ENCODE measurements at places on chromosomes 6 and 20. TPM values are rescaled to one million over a fixed set of nuclear protein-coding genes. Genes with fewer than 3 reads are reported as not detected.
A peak's percentile ranks its signal among the peaks of the same experiment; 100 is the strongest.

- no peaks in the 10 kb centered on the region for H3K36me3 ChIP-seq
- no peak for DNase-seq
- peaks cover 22% of the 10 kb centered on the region for H3K4me1 ChIP-seq
- no peaks in the 10 kb centered on the region for H3K27me3 ChIP-seq
- H3K4me3 ChIP-seq: no peak overlapping the region
- no peak overlapping the region for H3K27ac ChIP-seq
Measured at GRCh38 chr6:7241160-7241559, 71.8 kb downstream of the SSR1 start.

DNA sequence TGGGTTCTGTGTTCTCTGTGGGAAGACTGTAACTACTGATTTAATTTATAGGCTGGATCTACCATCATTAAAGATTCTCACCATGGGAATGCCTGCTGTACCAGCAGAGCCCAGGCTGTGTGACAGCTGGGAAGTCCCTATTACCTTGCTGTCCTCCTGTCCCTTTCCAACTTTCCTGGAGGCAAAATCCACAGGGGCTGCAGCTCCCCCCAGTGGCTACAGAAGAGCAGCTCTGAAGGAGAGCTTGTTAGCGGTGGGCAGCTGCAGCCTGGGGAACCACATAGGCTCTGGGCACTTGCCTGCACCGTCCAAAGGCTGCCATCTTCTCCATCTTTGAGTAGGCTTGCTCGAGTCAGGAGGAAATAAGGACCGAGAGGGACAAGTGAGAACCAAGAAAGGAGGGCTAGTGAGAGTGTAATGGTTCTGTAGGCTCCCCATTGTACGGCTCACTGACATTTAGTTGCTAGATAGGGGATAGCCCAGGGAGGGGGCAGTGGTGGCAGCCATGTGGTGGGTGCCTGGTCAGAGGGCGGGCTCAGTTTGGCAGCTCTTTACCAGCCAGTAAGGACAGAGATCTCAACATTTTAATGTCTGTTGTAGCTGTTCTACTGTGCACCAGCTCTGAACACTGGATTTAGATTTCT lies 155.1 kb upstream of the MLIP start:
- H3K27me3 ChIP-seq: no peaks in the 10 kb centered on the region
- peak; percentile 81 for DNase-seq
- H3K4me3 ChIP-seq: no peak overlapping the region
- no peak overlapping the region for H3K27ac ChIP-seq
- H3K36me3 ChIP-seq: no peaks in the 10 kb centered on the region
- H3K4me1 ChIP-seq: no peaks in the 10 kb centered on the region

DNA sequence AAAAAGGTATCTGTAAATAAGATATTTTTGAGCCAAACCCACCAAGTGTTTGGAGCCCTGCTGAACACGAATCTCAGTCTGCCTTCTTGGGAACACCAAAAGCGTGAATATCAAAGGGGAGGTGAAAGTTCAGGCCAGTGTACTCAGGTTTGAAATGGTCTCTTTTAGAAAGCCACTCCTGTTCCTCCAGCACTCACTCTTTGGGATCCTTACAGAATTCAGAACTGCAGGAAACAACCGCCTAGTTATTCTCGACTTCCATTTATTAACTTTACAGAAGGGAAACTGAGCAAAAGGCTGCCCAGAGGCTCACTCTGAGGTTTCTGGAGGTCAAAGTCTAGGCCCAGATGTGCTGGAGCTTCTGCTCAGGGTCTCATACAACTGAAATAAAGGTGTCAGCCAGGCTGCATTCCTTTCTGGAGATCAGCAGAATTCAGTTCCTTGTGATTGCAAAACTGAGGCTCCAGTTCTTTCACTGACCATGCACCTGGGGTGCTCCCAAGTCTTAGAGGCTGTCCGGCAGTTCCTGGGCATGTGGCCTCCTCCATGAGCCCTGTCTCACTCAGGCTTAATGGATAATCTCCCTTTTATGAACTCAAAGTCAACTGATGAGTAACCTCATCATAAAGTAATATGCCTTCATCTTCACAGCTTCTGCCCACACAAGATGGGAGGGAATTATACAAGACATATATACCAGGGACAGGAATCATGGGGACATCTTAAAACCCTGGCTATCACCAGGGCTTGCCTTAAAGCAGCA lies 65.5 kb upstream of the TNFAIP3 start:
- no peak overlapping the region for H3K27ac ChIP-seq
- H3K4me3 ChIP-seq: no peak overlapping the region
- DNase-seq: no peak
- H3K36me3 ChIP-seq: no peaks in the 10 kb centered on the region
- no peaks in the 10 kb centered on the region for H3K27me3 ChIP-seq

DNA sequence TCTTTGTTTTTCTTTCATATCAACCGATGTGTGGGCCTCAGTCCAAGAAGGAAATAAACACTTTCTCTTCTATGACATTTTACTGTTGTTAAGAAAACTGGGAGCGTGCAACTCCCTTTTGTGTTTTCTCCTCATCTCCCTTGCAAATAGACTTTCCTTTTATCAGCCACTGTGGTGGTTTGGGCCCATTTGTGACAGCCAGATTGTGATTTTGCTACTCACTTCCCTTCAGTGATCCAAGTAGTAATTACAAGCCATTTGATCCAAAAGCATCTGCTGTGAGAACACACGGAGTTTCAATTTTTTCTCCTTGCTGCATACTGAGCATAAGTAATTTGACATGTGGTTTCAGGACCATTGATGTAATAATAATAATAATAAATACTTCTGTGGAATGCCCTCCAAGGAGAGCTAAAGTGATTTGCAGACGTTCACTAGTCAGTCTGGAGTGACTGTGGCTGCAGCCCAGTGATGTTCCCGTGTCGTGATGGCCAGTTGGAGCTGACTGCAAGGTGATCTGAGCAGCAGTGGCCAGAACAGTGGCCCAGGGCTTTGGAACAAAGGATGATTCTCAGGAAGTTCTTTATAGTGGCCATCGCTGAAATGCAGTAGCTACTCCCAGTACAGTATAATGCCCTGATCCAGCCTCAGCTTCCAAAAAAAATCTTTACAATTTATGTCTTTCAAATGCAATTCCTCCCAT lies 91.9 kb upstream of the CLDN20 start:
- H3K36me3 ChIP-seq: no peaks in the 10 kb centered on the region
- no peaks in the 10 kb centered on the region for H3K27me3 ChIP-seq
- peak; percentile 18 for DNase-seq
- peaks cover 11% of the 10 kb centered on the region for H3K4me1 ChIP-seq

DNA sequence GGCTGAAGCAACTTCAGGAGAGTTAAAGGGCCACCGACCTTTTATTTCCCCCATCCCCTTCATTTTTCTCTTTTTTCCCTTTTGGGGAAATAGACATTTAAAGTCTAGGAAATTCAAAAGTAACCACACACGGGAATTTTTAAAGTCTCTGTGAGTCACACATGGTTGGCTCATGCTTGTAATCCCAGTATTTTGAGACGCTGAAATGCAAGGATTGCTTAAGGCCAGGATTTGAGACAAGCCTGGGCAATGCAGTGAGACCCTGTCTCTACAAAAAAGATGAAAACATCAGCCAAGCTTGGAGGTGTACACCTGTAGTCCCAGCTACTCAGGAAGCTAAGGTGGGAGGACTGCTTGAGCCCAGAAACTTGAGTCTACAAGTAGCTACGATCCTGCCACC lies 34.2 kb downstream of the KATNA1 start:
- no peak overlapping the region for H3K4me3 ChIP-seq
- no peaks in the 10 kb centered on the region for H3K27me3 ChIP-seq
- DNase-seq: no peak
- H3K36me3 ChIP-seq: no peaks in the 10 kb centered on the region
- peaks cover 9% of the 10 kb centered on the region for H3K4me1 ChIP-seq

DNA sequence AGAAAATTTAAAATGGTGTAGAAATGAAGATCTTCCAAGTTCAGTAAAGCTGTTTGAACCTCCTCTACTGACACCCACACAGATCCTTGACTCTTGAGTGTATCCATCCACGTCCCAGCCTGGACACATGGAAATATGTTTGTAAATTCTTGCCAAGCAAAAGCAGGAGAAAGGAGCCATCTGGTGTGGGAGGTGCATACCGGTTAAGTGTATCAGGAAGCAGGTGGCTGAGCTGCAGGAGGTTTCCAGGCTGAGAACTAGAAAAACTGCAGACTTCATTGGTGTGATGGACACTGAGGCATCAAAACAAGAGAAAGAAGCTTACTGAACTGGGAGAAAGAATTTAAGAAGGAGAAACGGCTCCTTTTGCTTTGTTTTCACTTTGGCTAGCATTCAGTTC lies 229.9 kb upstream of the GRIK2 start:
- H3K36me3 ChIP-seq: no peaks in the 10 kb centered on the region
- H3K4me1 ChIP-seq: peaks cover 14% of the 10 kb centered on the region
- H3K4me3 ChIP-seq: no peak overlapping the region
- H3K27ac ChIP-seq: peak overlapping the region; percentile 5
- H3K27me3 ChIP-seq: no peaks in the 10 kb centered on the region

GRCh38 chr6:30744054-30744805 lies at the start of gene IER3:
Gene IER3 (minus strand): TSS chr6:30744547. CDS start chr6:30744518, 29 bp downstream.
- peak; percentile 88 for DNase-seq
- H3K36me3 ChIP-seq: no peaks in the 10 kb centered on the region
- peaks cover 5% of the 10 kb centered on the region for H3K4me1 ChIP-seq
- H3K27ac ChIP-seq: no peak within 1 kb of the TSS
- H3K27me3 ChIP-seq: peaks cover 14% of the 10 kb centered on the region
- peak within 1 kb of the TSS; percentile 85 for H3K4me3 ChIP-seq

GRCh38 chr6:147106759-147107401 lies 97.3 kb upstream of the STXBP5 start:
- no peak for DNase-seq
- H3K4me1 ChIP-seq: no peaks in the 10 kb centered on the region
- no peaks in the 10 kb centered on the region for H3K27me3 ChIP-seq
- H3K36me3 ChIP-seq: no peaks in the 10 kb centered on the region

DNA sequence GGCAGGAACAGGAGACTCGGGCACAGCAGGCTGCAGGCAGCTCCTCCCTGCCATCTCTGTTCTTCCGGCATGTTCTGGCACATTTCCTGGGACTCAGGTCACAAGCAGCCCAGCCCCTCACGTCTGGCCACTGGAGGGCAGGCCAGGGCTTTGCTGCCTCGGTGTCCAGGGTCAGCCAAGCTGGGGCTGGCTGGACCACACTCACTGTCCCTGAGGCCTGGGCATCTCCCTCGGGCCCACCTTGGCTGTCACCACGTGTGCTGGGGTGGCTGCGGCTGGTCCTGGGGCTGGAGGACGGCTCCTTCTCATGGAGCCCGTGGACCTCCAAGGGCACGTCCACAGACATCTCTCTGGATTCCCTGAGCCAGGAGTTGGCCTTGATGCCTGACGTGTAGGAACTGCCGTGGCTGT lies 18.5 kb downstream of the FRMD1 start:
- no peaks in the 10 kb centered on the region for H3K4me1 ChIP-seq
- no peaks in the 10 kb centered on the region for H3K36me3 ChIP-seq
- no peak overlapping the region for H3K4me3 ChIP-seq
- DNase-seq: peak; percentile 79
- H3K27ac ChIP-seq: no peak overlapping the region

GRCh38 chr6:27406085-27406484 lies 17.5 kb downstream of the ZNF391 start:
- H3K4me3 ChIP-seq: no peak overlapping the region
- H3K4me1 ChIP-seq: no peaks in the 10 kb centered on the region
- H3K36me3 ChIP-seq: peaks cover 6% of the 10 kb centered on the region

- DNase-seq: no peak
- H3K4me3 ChIP-seq: no peak overlapping the region
- H3K27ac ChIP-seq: no peak overlapping the region
- H3K36me3 ChIP-seq: no peaks in the 10 kb centered on the region
- no peaks in the 10 kb centered on the region for H3K27me3 ChIP-seq
- no peaks in the 10 kb centered on the region for H3K4me1 ChIP-seq
Measured at GRCh38 chr6:1049170-1049569, 262.7 kb upstream of the FOXQ1 start.

DNA sequence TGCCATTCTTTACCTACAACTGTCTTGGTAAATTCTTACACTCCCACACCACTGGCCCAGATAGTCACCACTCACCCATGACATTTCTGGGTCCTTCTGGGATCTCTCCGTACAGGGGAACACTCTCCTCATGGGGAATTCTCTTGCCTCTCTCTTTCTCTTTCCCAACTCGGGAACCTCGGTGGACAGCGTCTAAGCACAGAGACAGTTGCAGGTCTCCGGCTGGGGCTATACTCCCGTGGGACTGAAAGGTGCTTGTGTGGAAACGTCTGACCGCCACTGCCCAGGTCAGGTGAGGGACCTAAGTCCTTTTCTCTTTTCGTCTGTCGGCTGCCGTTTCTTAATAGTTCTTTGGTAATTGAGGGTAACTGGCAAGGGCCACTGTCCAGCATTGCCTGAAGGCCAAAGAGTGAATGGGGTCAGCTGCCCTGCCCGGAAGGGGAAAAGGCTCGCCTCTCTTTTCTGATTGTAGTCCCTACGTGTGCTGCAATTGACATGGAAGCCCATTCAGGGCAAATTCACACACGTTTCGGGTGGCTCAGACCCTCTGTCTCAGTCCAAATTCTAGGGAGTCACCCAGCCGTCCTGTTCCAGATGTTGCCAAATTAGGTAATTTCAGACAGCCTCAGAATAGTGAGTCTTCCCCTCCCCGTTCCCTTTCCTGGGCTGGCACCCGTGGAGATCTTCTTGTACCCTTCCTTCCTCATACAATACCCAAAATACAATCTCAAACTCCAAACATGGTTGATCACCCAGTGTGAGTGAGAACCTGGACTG lies 31.2 kb upstream of the RIPK1 start:
- peaks cover 53% of the 10 kb centered on the region for H3K4me1 ChIP-seq
- H3K27me3 ChIP-seq: no peaks in the 10 kb centered on the region
- no peak overlapping the region for H3K4me3 ChIP-seq
- no peak for DNase-seq
- H3K36me3 ChIP-seq: no peaks in the 10 kb centered on the region

DNA sequence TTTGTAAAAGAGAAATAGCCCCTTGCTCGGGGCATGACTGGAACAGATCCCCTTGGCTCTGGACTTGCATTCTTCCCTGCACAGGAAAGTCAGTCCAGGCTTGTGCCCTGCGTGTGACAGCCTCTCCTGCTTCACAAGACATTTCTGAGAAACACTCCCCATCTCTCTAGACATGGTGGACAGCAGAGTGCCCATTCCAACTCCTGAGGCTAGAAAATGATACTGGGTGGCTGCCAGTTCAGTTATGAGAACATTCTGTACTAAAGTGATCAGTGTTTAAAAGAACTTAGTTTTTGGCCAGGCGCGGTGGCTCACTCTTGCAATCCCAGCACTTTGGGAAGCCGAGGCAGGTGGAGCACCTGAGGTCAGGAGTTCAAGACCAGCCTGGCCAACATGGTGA lies 41.3 kb downstream of the TGM3 start:
- H3K36me3 ChIP-seq: no peaks in the 10 kb centered on the region
- peaks cover 9% of the 10 kb centered on the region for H3K4me1 ChIP-seq
- no peak overlapping the region for H3K4me3 ChIP-seq
- DNase-seq: no peak
- H3K27ac ChIP-seq: no peak overlapping the region

ELOVL2 gene
- total RNA-seq: 9.1 TPM

GLP1R gene
- total RNA-seq: 1.3 TPM

ATP5F1E gene
- total RNA-seq: 24.3 TPM

SAMD3 gene
- total RNA-seq: 2.0 TPM

All from neural progenitor cell (in vitro differentiated cells).